ENCODE measurements at places on chromosomes 7 and 10.
A peak's percentile ranks its signal among the peaks of the same experiment; 100 is the strongest.

GRCh38 chr10:14602807-14603533 lies 171.7 kb downstream of the FAM107B start:
- DNase-seq: no peak

GRCh38 chr10:5942001-5942400 lies 35.3 kb downstream of the IL15RA start:
- no peak for DNase-seq

DNA sequence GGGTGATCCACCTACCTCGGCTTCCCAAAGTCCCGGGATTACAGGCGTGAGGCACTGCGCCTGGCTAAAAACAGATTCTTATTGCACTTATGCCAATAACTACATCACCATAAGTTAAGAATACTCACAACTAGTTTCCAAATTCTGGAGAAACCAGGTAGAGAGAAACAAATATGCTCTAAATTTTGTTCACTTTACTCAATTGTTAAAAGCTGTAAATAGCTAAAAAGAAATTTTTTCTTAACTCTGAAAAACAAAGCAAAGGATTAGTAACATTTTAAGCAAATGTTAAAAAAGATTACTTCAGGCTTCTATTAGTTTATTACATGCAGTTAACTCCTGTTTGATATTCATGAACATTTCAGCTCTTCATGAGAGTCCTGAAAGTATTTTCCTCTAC lies 28.3 kb upstream of the ZMIZ2 start:
- no peak for DNase-seq

DNA sequence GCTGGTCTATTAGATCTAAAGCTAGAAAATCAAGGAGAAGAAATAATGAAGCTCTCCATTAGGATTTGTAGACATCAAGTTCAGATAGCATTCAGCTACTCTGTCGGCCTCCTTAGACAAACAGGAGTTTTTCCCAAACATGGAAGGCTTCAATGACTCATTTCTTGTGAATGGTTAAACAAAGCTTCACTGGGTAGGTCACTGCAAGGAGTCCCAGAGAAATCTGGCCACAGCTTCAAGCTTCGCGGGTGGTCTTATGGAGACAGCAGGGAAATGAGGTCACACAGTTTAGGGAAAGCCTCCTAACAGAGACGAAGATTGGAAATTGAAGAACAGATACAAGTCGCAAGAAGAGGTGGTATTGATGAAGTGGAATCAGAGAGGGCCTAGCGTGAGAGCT lies 22.6 kb upstream of the LRRC72 start:
- DNase-seq: no peak

- no peak for DNase-seq
Observed at GRCh38 chr7:130374507-130374906, 5.8 kb upstream of the CPA1 start.

GRCh38 chr7:11478426-11478825 lies 353.6 kb downstream of the THSD7A start:
- no peak for DNase-seq

DNA sequence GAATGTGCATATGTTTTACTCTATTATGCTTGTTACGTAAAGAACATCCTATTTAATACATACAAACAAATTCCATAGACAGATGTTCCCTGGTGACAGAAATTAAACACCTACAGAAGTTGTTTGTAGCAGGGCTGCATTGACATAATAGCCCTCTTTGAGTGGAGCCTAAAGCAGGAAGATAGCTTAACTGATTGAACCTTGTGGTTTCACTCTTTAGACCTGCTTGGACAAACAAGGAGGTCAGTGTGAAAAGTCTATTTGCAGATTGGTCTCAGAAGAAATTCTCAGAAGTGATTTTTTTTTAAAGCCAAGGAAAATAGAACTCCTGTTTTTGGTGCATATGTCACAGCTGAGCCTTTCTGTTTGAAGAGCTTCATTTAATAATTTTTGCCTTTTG lies 121.3 kb downstream of the PPP1R9A start:
- no peak for DNase-seq

DNA sequence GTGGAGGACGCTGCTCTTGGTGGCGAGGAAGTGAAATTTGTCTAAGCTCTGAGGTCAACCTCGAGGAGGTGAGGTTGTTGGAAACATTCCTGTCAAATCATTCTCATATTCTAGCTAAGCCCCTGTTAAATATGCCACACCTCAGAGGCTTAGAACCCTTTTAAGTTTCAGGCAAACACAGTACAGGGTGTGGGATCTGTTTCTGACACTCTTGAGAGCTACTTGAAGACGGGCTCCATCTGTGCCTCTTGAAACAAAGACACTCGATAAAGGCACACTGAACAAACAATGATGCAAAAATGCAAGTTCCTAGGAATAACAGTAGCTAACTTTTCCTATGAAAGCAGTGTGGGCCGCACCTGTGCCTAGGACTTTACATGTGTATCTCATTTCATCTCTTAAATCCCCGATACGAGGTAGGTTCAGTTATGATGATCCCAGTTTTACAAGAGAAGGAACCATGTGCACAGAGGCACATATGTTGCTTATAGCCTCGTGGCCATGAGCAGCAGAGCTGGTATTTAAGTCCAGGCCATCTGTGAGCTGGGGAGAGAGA lies 299.2 kb downstream of the CCDC3 start:
- no peak for DNase-seq

- no peak for DNase-seq
Observed at GRCh38 chr10:113199459-113199858, 249.4 kb downstream of the TCF7L2 start.

- DNase-seq: no peak
Observed at GRCh38 chr7:112364388-112364787, 85.9 kb upstream of the IFRD1 start.

DNA sequence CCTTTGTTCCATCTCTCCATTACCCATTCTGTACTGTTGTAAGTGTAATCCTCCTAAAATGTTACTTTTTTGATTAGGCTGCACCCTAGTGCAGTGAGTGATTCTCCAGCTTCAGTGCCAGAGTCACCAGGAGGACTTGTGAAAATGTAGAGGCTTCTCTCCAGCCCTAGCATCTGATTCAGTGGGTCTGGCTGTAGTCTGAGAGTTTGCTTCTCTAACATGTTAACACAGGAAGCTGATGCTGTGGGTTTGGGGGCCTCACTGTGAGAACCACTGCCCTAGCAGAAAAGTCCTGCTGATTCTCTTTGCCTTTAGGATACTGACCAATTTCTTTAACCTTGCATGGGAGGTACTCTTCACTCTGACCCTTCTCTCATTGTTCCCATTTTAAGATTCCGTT lies 24.4 kb downstream of the CSGALNACT2 start:
- no peak for DNase-seq

DNA sequence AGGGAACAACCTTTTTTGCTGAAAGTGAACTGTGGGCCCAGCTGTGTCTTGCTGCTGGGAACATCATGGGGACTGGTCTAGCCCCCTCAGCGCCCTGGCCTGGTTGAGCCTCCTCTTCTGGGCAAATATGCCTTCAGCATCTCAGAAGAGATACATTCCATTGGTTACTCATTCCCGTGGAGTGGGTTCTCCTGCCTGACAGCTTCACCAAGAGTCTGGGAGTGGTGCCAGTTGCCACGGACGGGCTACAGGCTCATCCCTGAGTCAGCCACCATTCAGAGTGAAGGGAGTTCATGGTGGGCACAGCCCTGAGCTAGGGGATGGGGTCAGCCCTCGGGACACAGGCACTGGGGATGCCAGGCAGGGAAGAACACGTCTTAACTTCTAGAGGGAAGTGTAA lies 81.9 kb downstream of the RAMP3 start:
- DNase-seq: no peak

GRCh38 chr7:115043605-115044004 lies 121.7 kb downstream of the MDFIC start:
- no peak for DNase-seq

- DNase-seq: no peak
Observed at GRCh38 chr10:511849-512191, 177.6 kb downstream of the DIP2C start.

- DNase-seq: no peak
Observed at GRCh38 chr7:139873593-139874301, 44.7 kb downstream of the TBXAS1 start.

DNA sequence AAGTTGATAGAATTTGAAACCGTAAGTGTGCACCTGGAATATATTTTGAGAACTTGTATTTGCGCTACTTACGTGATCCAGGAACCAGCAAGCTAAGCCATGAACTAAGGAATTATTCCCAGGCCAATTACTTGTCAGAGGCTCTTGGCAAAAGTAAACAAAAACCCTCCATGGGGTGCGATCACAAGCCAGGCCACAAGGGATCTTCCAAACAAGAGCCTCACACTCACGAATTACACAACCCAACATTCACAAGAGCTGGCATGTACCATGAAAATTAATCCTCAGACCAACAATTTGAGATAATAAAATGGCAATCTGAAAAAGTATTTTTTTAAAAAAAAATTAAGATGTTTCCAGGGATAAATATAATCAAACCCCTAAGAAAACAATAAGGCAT lies 467.0 kb upstream of the AKR1E2 start:
- no peak for DNase-seq

- DNase-seq: no peak
Observed at GRCh38 chr10:20993389-20993788, 96.3 kb upstream of the NEBL start.

GRCh38 chr7:94888551-94888950 lies 18.8 kb upstream of the PPP1R9A start:
- DNase-seq: no peak

- DNase-seq: no peak
Observed at GRCh38 chr7:3092468-3092867, 48.8 kb upstream of the CARD11 start.

GRCh38 chr7:78081888-78082287 lies 283.3 kb downstream of the PHTF2 start:
- DNase-seq: no peak

DNA sequence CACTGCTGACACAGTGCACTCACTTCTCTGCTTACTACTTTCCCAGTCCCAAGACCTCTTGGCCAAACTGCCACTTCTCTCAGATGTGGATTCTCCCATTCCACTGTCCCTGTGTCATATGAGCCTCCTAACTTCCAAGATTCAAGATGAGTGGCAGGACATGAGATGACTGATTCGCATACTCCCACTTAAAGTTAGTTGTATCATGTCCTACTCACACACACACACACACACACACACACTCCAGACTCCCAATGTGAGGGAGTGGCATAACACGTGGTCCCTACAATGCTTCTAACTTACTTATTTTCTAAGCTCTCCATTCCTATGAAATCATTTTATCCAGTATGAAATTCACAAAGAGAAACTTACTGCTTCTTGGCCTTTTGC lies 67.0 kb upstream of the CAV2 start:
- no peak for DNase-seq

- peak; percentile 81 for DNase-seq
Observed at GRCh38 chr7:73615886-73616285, 8.4 kb downstream of the MLXIPL start.

GRCh38 chr7:407721-408539 lies 111.7 kb downstream of the PDGFA start:
- DNase-seq: no peak

GRCh38 chr7:15228831-15229230 lies 326.3 kb upstream of the DGKB start:
- DNase-seq: peak; percentile 97

GRCh38 chr10:129552119-129552518 lies 85.1 kb downstream of the MGMT start:
- no peak for DNase-seq

DNA sequence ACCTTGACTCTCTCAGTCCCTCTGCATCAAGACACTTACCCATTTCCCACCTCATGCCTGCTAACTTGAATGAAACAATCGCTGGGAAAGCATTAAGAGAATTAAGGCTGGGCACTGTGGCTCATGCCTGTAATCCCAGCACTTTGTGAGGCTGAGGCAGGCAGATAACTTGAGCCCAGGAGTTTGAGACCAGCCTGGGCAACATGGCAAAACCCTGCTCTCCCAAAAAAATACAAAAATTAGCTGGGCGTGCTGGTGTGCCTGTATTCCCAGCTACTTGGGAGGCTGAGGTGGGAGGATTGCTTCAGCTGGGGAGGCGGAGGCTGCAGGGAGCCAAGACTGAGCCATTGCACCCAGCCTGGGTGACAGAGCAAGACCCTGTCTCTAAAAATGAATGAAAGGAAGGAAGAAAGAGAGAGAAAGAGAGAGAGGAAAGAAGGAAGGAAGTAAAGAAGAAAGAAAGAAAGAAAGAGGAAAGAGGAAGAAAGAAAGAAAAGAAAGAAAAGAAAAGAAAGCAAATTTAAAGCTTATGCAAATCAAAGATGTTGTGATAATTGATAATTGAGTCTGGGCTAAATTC lies 646 bp downstream of the SERPINE1 start:
- no peak for DNase-seq

- no peak for DNase-seq
Observed at GRCh38 chr10:88080213-88080612, 216.8 kb downstream of the PTEN start.

GRCh38 chr7:85573844-85574243 lies 387.0 kb upstream of the SEMA3D start:
- no peak for DNase-seq

All from DMS 273 treated with DMSO at 0.1 percent for 48 hours (cell line).